Spinal cord (tissue), 10 donors: ENCODE measurements at places on chromosomes 7 and 10. TPM values are rescaled to one million over a fixed set of nuclear protein-coding genes. Genes with fewer than 3 reads are reported as not detected.

DNA sequence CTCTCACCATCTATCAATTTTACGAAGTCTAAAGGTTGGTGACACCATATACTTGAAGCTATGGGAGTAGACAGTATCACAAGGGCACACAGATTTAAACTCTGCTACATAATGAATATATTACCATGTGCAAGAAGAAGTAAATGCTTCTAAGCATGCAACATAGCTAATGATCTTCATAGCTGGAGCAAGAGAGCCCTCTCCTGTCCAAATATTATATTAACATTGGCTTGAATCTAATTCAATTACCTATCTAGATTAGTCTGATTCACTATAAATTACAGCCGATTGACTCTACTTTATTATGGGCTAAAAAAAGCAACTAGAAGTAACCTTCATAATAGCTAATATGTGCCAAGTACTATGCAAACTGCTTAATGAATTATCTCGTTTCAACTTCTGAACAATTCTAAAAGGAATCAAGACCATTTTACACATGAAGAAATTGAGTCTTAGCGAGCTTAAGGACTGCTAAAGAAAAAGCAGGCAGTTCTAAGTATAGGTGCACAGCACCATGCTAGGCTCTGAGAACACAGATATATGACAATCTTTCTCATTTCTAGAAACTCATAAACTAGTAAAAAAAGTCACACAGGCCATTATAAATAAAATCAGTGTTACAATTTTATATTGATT is 21.9 kb downstream of the FRA10AC1 start:
- no peak overlapping the region for H3K4me3 ChIP-seq
- peaks cover 6% of the 10 kb centered on the region for H3K36me3 ChIP-seq
- peak; percentile 87 for DNase-seq
- no peak overlapping the region for H3K27ac ChIP-seq
- no peaks in the 10 kb centered on the region for H3K27me3 ChIP-seq

BEND7 gene
- 28.2 TPM for polyA plus RNA-seq

ZC3HAV1 gene
- polyA plus RNA-seq = 11.6 TPM

DNA sequence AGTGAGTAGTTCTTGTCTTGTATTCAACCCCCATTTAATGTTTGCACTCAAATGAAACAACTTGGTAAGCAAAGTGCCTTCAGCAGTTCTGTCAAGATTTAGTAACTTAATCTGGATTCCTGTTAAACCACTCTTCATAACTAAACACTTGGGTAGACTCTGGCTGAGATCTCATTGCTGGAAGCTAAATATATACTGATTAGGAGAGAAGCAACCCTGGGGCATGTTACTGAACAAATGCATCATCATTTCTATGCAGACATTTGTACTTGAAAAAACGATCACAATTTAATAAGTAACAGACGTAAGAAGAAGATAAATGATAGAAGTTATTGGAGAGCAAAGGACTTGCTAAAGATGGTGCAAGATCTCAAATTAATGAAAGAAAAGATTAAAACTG is 308.4 kb upstream of the POM121L12 start:
- H3K27me3 ChIP-seq = no peaks in the 10 kb centered on the region
- no peak for DNase-seq
- no peak overlapping the region for H3K4me3 ChIP-seq
- no peaks in the 10 kb centered on the region for H3K36me3 ChIP-seq
- H3K4me1 ChIP-seq = no peaks in the 10 kb centered on the region

DNA sequence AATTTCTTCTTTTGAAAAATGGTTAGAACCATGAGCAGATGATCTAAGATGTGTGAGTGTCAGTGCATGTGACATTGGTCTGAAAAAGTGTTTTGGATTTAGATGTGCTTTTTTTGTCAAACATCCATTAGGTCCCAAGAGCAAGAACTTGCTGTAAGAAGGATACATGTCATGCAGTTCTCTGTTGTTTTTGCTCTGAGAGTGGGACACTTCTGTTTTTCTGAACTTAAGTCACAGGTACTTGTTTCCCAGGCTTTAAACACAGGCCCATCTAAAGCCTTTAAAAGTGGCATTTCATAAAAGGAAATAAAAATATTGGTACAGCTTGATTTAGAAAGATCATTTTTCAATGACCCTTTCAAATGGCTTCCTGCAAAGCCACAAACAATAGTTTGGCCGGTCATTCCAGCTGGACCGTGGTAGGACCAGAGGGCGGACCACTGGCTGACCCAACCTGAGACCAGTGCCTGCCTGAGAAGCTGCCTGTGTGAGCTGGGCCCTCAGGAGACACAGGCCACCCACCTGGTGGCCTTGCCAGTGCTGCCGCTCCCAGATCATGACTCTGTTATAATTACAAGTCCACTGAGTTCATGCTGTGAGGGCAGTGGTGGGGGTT is 92.7 kb downstream of the EEPD1 start:
- no peak overlapping the region for H3K4me3 ChIP-seq
- no peaks in the 10 kb centered on the region for H3K36me3 ChIP-seq
- no peaks in the 10 kb centered on the region for H3K27me3 ChIP-seq
- H3K27ac ChIP-seq = peak overlapping the region; percentile 43

DNA sequence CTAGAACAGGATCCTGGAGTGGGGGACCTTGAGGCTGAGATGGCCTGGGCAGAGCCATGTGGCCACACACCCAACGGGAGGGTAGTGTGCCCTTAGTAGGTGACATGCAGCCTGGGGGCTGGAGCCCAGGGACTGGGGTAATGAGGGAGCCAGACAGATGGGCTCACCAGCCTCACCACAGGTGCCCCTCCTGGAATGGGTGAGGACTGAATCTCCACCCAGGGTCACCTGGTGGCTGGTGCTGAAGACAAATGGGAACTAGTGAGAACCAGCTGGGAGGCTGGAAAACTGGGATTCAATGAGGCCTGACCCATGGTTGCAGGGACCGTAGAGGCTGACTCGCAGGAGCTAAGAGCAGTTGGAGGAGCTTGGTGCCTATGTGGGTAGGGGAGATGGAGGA is 6.1 kb downstream of the ZP3 start:
- no peak for DNase-seq
- no peak overlapping the region for H3K27ac ChIP-seq
- H3K4me1 ChIP-seq = no peaks in the 10 kb centered on the region
- no peaks in the 10 kb centered on the region for H3K27me3 ChIP-seq

DNA sequence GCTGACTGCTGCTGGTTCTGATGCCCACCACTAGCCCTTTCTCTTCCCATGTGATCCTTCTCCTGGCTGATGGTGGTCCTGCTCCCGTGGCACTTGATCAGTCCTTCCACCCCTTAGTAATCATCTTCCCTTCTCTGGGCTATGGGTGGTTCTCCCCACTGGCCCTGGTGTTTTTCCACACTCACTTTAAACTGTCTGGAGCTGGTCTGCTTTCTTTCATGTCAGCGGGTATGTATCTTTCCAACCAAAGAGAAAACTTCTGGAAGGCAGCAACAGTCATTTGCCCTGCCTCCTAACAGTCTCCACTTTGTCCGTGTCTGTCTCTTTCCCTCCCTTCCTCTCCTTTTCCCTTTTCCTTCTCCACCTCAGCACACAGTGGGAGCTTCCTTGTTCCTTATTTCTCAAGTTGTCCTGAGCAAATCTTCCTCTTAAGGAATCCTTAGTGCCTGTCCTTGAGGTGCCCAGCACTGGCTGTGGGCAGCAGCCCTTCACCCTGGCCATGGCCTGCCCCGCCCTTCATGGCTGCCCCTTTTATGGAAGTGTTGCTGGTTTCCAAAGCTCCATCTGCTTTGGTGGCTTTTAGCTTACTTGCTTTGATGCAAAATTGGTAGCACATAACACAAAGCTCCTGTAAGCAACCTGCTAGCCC is 189.0 kb downstream of the TCF7L2 start:
- DNase-seq = no peak
- no peaks in the 10 kb centered on the region for H3K27me3 ChIP-seq
- H3K4me1 ChIP-seq = peaks cover 20% of the 10 kb centered on the region
- no peak overlapping the region for H3K27ac ChIP-seq

ADAM22 gene
- polyA plus RNA-seq = 52.8 TPM

- H3K36me3 ChIP-seq = no peaks in the 10 kb centered on the region
- DNase-seq = no peak
- no peaks in the 10 kb centered on the region for H3K27me3 ChIP-seq
- no peak overlapping the region for H3K4me3 ChIP-seq
- H3K4me1 ChIP-seq = no peaks in the 10 kb centered on the region
Measured at GRCh38 chr7:29177963-29178600, 16.5 kb upstream of the CHN2 start.

- DNase-seq = no peak
- H3K36me3 ChIP-seq = no peaks in the 10 kb centered on the region
- H3K4me1 ChIP-seq = no peaks in the 10 kb centered on the region
Measured at GRCh38 chr7:1521456-1521855, 9.0 kb upstream of the MAFK start.

GRCh38 chr10:88852327-88852726 is 683 bp upstream of the ANKRD22 start:
- H3K27me3 ChIP-seq = no peaks in the 10 kb centered on the region
- H3K4me3 ChIP-seq = no peak overlapping the region
- H3K36me3 ChIP-seq = no peaks in the 10 kb centered on the region
- H3K27ac ChIP-seq = no peak overlapping the region
- no peaks in the 10 kb centered on the region for H3K4me1 ChIP-seq
- no peak for DNase-seq

INTS1 gene
- polyA plus RNA-seq = 107 TPM

DNA sequence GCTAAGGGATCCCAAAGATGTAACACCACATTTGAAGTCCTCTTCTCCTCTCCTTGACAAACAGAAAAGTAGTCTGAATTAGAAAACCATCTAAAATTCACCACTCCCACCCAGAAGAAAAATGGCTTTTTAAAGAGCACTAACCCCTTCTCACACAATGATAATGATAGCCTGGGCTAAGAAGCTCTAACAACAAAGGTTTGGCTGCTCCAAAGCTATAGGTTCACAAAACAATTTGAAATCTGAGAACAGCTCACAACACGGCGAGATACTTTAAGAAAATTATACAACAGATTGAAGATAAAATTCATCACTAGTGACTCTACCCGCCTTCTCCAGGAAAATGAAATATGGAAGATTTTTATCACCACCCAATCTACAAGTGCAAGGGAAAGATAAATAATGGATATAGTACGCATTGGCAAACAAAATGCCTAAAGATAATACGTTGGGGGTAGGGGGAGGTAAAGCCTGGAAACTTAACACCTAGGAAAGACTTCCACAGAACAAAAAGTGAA is 7.4 kb downstream of the ITGB1 start:
- H3K4me3 ChIP-seq = no peak overlapping the region
- no peaks in the 10 kb centered on the region for H3K4me1 ChIP-seq
- H3K27ac ChIP-seq = no peak overlapping the region
- no peaks in the 10 kb centered on the region for H3K27me3 ChIP-seq

DNA sequence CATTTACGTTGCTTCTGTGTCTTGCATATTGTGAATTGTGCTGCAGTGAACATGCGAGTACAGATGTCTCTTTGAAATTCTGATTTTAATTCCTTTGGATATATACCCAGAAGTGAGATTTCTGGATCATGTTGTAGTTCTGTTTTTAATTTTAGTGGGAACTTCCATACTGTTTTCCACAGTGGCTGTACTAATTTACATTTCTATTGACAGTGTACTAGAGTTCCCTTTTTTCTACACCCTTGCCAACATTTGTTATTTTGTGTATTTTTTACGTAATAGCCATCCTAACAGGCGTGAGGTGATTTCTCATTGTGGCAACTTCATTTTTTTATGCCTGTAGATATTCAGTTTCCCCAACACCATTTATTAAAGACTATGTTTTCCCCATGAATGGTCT is 144.7 kb upstream of the INHBA start:
- no peaks in the 10 kb centered on the region for H3K36me3 ChIP-seq
- no peak overlapping the region for H3K27ac ChIP-seq
- no peak overlapping the region for H3K4me3 ChIP-seq
- H3K27me3 ChIP-seq = no peaks in the 10 kb centered on the region
- no peak for DNase-seq

DNA sequence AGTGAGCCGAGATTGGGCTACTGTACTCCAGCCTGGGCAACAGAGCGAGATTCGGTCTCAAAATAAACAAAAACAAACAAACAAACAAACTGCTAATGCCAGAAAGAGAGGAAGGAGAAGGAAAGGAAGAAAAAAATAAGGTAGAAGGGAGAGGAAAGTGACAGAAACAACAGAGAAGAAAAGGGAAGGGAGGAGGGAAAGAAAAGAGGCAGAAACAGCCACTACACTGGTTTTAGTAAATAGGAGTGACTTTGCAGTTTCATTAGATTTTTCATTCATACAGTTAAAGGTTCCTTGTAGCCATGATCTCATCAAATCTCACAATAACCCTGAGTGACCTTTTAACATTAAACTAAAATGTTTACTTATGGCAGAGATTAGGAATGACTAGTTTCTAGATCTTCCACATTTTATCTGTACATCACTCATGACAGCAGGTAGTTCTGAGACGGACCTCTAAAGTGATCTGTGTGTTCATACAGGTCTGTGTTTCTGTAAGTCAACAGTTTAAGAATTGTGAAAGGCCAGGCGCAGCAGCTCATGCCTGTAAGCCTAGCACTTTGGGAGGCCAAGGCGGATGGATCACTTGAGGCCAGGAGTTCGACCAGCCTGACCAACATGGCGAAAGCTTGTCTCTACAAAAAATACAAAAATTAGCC is 191.3 kb upstream of the KLF14 start:
- H3K4me1 ChIP-seq = peaks cover 14% of the 10 kb centered on the region
- H3K27ac ChIP-seq = no peak overlapping the region
- peaks cover 2% of the 10 kb centered on the region for H3K36me3 ChIP-seq
- DNase-seq = no peak
- H3K27me3 ChIP-seq = no peaks in the 10 kb centered on the region

CYP26C1 gene
- 0.06 TPM for polyA plus RNA-seq

GRCh38 chr7:106866298-106867281 is 1.5 kb downstream of the PIK3CG start:
- no peaks in the 10 kb centered on the region for H3K4me1 ChIP-seq
- no peaks in the 10 kb centered on the region for H3K27me3 ChIP-seq
- no peaks in the 10 kb centered on the region for H3K36me3 ChIP-seq

DNA sequence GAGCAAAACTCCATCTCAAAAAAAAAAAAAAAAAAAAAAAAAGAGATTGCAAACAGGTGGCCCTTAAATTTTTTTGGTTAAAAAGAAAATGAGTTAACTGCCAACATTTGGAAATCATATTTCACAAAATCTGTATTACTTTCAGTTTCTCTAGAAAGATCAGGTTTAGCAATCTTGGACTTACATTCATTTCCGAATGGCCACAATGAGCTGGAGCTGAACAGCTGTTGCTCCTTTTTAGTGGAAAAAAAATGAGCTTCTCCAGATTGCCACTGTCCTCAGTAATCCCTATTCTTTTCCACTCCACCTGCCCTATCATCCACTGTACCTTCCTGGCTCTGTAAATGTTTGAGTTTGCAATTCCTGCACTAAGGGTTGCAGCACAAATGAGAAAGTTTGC is 43.6 kb downstream of the RAB11FIP2 start:
- no peak overlapping the region for H3K4me3 ChIP-seq
- no peaks in the 10 kb centered on the region for H3K27me3 ChIP-seq
- H3K36me3 ChIP-seq = no peaks in the 10 kb centered on the region
- H3K4me1 ChIP-seq = no peaks in the 10 kb centered on the region

DNA sequence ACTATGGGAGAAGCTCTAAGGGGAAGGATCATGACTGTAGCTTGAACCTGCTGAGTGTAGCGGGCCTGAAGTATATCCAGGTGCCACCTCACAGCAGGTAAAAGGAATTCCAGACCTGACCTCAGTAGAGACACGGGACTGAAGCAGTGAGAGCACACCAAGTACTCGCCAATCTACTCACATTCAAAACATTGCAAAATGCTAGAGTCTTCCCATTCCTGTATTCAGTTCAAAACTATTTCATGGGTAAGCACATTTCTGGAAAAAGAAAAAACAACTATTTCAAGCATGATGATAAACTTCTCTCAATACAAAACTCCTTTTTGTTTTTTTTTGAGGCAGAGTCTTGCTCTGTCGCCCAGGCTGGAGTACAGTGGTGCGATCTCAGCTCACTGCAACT is 121.9 kb upstream of the AUTS2 start:
- H3K27ac ChIP-seq = no peak overlapping the region
- H3K27me3 ChIP-seq = no peaks in the 10 kb centered on the region
- H3K4me3 ChIP-seq = no peak overlapping the region
- no peak for DNase-seq
- H3K4me1 ChIP-seq = no peaks in the 10 kb centered on the region
- no peaks in the 10 kb centered on the region for H3K36me3 ChIP-seq
